Fibroblast of skin of right quadriceps (primary cell): ENCODE measurements at places on chromosomes 11 and 22.
A peak's percentile ranks its signal among the peaks of the same experiment; 100 is the strongest.

GRCh38 chr11:43541993-43542392 is 138.5 kb upstream of the HSD17B12 start:
- DNase-seq, result no peak

DNA sequence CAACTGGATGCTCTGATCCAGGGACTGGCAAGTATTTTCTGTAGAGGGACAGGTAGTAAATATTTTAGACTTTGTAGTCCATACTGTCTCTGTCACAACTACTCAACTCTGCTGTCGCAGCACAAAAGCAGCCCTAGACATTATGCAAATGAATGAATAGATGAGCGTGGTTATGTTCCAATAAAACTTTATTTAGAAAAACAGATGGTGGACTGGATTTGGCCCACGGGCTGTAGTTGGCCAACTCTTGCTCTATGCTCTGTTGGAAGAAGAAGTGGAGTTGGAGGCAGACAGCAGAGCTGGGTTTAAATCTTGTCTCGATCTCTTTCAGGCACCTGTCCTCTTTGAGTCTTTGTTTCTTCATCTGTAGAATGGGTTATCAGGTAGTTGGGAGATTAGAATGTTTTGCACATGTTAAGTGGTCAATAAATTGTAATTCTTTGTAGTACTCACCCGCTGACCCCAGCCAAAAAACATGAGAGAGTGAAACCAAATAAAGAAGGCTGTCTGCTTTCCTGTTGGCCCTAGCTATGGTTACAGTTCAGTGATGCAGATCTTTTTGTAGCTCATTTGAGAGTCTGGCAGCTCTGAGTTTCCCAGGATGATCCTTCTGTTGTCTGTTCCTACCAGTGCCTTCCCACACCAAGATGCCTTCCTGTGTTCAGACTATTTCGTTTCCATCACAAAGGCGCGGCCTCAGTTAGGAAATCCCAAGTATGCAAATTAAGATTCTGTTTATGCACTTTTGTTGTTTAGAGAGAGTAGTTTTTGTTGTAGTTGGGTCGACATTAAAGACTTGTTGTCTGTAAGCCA is 198.1 kb upstream of the SEZ6L start:
- DNase-seq, result no peak

GRCh38 chr11:65127473-65128181 is 5.5 kb downstream of the MRPL49 start:
- no peak for DNase-seq

- DNase-seq, result peak; percentile 64
Measured at GRCh38 chr11:9716275-9717039, 52.6 kb downstream of the SWAP70 start.

DNA sequence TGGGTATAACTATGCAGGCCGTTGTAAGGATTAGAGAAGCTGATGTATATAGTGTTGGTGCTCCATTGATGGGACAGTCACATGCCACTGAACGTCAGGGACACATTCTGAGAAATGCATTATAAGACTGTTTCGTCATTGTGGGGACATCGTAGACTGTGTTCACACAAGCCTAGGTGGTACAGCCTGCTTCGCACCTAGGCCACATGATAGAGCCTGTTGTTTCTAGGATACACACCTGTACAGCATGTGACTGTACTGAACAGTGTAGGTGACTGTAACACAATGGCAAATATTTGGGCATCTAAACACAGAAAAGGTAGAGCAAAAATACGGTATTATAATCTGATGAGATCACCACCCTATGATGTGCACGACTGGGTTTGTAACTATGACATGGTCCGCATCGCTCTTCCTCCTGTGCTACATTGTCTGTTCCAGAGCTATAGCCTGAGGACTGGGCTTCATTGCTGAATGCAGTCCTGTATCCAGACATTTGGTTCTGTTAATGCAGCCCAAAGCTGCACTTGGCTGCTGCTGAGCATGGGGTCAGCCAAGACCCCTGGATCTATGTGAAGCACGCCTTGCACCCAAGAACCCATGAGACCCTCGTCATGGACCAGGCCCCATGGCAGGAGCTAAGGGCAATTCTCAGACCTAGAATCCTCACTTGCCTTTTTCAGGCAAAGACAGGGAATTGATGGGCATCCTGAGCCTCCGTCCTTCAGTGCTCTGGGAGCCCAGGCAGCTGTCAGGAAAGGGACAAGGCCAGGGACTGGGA is 51.1 kb upstream of the THY1 start:
- DNase-seq, result no peak

GRCh38 chr11:79045800-79046304 is 395.0 kb downstream of the TENM4 start:
- DNase-seq, result peak; percentile 81

DNA sequence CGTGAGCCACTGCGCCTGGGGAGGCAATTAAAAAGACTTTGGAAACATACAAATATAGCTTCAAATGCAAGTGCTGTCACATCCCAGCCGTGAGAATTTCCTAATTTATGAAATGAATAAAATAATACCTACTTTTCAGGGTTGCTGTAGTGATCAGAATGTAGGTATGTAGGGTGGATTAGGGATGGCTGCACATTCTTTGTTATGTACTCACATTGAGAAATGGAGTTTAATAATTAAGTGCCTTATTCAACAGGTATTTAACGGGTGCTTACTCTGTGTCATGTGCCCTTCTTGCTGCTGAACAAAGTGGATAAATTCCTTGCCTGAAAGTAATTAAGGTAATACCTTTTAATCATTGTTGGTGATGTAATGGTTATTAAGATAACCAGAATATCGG is 37.0 kb downstream of the MMP7 start:
- no peak for DNase-seq

DNA sequence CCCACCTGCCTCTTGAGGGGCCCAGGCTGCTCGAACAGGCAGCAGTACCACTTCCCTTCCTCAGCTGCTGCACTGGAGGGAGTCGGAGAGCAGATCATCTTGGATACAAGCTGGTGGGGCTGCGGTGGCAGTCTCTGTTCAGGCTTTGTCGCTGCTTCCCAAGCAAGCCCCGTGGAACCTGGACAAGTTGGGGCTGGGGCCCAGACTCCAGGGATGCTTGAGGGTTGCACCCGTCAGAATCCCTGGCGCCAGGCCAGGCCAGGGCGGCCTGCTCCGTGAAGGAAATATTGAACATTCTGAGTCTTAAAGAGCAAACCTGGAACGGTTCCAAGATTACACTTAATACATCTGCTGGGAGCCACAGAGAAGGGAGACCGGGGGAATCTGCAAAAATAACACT is 310.1 kb upstream of the SORL1-AS1 start:
- DNase-seq, result peak; percentile 63

DNA sequence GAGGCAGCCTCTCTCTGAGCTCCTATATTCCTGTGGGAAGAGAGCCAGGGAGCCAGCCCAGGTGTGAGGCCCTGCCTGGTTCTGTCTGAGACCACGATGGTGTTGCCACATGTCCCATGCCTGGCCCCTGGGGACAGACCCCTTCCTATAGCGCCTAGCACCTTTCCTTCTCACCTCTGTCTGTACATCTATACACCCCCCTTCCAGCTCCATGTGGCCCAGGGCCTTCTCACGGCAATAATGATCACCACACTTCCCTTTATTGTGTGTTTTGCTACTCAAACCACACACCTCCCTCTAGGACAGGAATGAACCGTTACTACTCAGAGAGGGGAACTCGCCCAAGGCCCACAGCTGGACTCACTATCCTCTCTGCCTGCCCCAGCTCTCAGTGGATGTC is 12.8 kb downstream of the CD82 start:
- no peak for DNase-seq

DNA sequence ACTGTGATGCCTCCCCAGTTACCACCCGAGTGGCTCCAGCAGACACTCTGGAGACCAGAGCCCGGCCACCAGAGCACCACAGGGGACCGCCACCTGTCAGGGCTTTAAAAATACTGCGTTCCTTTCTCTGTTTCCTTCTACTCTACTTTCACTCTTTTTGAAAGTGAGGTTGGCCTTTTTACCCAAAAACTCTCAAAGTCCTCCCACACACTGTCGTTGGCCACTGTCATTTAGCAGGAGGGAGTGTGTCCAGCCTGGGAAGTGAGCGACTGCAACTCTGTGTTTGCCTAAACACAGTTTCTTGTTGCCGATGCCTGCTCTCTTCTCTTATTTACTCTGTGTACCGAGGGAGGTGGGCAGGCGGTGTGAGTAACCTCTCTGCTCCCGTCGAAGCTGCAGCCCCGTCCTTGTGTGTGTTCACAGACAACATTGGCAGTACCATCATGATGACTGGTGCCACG is 90.8 kb upstream of the CLDN5 start:
- no peak for DNase-seq

- DNase-seq, result peak; percentile 83
Measured at GRCh38 chr11:19735157-19735908, 22.7 kb downstream of the NAV2 start.

DNA sequence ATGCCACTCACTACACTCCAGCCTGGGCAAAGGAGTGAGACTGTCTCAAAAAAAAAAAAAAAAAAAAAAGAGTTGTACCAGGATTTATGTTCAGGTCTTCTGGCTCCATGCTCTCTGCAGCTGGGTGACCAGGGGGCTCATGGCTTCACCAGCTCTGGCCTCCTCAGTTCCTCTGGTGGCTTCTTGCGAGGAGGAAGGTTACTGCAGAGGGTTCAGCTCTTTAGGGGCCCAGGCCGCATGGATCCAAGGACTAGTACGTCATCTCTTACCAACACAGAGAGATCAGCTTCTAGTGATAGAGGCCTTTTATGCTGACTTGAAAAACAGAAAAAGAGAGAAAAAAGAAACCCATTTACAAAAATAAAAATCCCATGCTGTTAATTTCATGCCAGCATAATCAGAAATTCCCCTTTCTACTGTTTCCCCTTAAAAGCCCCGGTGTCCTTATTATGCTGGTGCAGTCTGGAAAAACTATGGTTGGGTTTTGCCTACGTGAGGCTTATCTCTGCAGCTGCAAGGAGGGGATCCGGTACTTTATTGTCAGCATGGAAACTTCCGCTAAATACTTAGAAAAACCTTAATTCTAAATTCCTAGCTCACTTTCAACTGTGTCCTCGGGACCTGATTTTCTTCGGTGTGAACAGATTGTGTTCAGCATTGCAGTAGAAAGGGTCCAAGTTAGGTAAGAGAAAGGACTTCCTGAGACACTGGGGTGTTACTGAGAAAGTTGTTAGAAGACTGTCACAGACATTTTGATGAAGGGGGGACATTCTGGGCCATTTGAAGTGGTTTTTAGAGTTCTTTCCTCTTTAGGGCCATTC is 13.7 kb downstream of the ZBTB16 start:
- no peak for DNase-seq

GRCh38 chr11:11555208-11555607 is 66.6 kb downstream of the GALNT18 start:
- DNase-seq, result no peak

DNA sequence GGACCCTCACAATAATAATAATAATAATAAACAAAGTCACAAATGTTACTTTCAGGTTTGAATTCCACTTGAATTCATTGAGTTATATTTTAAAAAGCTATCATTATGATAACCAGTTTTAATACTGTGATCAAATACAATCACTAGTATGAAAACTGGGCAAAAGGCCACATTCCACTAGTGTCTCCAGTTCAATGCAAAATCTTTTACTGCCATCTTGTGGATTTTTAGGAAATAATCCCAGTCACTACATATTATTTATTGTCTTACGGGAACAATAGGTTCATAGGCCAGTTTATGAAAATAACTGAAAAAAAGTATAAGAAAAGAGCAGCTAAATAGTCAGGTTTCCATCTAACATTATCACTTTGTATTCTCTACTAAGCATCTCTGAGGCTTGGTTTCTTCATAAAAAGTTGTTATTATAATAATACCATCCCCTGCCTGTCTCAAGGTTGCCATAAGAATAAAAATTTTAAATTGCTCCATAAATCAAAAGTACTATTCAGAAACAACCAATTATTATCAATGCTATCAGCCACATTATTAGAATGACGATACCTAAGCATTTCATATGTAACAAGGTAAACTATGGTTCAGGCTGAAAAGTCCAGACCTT is 533.9 kb upstream of the CCDC90B start:
- DNase-seq, result peak; percentile 69

- no peak for DNase-seq
Measured at GRCh38 chr22:38481871-38482332, 14.0 kb downstream of the KDELR3 start.

DNA sequence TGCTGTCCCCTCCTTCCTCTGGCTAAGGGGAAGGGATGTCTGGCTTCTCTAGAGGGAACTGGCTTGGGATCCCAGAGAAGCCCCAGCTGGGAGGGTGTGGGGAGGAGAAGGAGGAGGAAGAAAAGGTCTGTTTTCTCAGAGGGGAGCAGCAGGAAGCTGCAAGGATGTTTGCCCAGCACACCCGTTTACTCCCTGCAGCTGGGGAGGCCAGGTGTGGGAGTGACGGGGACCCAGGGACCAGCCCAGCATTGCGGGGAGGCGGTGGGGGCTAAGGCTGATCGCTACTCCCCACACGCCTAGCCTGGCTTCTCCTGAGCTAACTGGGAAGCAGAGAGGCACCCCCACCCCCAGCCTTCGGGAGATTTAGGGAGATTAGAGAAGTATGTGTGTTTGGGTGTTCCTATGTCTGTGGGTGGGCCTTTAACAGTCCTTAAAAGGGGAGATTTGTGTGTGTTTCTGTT is 3.9 kb downstream of the CREB3L1 start:
- peak; percentile 84 for DNase-seq

DNA sequence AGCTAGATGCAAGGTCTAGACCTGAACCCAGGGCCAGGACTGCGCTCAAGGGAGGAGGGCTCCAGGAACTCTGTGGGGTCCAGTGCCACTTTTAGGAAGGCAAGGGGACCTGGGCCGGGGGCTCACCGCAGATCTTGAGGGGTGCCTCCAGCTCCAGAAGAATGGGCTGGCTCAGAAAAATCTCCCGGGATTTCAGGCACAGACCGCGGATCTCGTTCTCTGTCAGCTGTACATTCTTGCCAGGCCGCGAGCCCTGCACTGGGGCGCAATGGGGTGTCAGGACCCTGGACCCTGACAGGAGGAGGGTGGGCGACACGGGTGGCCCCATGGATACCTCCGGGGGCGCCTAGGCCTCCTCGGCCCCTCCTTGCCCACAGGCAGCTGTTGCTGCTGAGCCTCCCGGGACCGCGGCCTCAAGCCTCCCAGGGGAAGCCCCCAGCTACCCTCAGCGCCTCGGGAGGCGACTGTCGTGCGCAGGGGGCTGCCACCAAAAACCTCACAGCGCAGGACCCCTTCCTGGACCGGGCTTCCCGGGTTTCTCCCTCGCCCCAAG is 640 bp downstream of the PPP1CA start:
- DNase-seq, result no peak

GRCh38 chr11:131816051-131816450 is 445.6 kb downstream of the NTM start:
- peak; percentile 31 for DNase-seq

GRCh38 chr11:74417860-74418508 is 19.8 kb upstream of the PGM2L1 start:
- DNase-seq, result no peak
